ENCODE measurements at places on chromosomes 7 and 10. TPM values are rescaled to one million over a fixed set of nuclear protein-coding genes. Genes with fewer than 3 reads are reported as not detected.

DNA sequence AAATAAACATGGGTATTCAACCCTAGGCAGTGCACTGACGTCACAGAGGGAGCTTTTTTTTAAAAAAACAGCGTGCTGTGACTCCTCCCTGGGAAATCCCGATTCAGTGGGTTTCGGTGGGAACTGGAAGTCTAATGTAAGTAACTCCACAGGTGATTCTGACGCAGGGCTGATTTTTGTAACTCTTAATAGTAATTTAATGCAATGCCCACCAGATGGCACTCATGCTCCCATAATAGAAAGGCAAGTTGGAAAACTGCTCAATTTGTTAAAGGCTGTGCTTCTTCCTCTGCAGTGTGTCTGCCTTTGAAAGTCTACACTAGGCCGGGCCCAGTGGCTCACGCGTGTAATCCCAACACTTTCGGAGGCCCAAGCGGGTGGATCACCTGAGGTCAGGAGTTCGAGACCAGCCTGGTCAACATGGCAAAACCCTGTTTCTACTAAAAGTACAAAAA, 10.9 kb upstream of the RSU1 start:
- H3K4me1 ChIP-seq: no peaks in the 10 kb centered on the region
- H3K36me3 ChIP-seq: no peaks in the 10 kb centered on the region
- peak; percentile 42 for DNase-seq
- H3K4me3 ChIP-seq: no peak overlapping the region
- H3K27ac ChIP-seq: no peak overlapping the region

DNA sequence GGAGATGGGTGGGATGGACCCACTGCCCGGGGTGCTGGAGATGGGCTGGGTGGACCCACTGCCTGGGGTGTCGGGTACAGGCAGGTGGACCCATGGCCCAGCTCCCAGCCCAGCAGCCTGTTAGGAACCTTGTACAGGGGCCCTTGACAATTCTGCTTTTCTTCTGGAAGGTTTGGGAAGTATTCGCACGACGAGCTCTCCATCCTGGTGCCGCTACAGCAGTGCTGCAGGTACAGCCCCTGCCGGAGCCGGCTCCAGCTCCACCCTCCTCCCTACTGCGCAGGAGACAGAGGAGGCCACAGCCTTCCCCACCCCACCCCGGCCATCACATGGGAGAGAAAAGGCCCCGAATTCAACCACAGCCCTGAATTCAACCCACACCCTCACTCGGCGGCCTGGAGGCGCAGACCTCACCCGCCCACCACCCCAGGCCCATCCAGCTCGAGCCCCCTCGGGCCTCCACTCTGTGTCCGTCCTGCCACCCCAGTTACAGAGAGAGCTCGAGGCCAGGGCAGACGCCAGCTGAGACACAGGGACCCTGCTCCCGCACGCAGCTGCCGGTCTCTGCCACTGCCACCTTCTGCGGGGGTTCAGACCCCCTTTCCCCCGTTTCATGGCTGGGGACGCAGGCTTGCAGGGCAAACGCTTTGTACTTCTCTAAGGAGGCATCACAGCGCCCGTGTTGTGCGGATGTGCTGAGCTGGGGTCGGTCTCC, 31.3 kb upstream of the FOXL3 start:
- no peak for DNase-seq
- no peak overlapping the region for H3K27ac ChIP-seq
- H3K36me3 ChIP-seq: no peaks in the 10 kb centered on the region

SCIN gene
- not detected for total RNA-seq

- H3K27ac ChIP-seq: peak overlapping the region; percentile 39
- H3K4me1 ChIP-seq: peaks cover 37% of the 10 kb centered on the region
- H3K27me3 ChIP-seq: no peaks in the 10 kb centered on the region
- no peaks in the 10 kb centered on the region for H3K36me3 ChIP-seq
- DNase-seq: no peak
Observed at GRCh38 chr10:70324339-70324861, 40.6 kb upstream of the NPFFR1 start.

DNA sequence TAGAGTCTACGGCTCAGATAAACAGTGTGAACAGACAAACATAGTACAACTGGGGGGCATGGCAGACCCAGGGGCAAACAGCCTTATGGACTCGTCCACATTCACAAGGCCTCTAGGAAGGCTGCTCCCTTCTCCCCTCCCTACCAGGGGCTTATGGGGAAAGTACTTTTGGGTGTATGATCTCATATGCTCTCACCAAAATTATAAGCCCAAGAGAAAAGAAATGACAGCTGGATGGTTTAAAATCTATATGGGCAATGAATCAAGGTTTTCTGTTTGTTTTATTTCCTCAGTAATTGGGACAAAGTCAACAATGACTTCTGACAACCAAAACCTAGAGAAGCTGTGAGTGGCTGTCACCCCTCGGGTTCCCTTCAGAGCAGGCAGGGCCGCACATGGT, 144.4 kb downstream of the PKD1L1 start:
- DNase-seq: no peak
- no peaks in the 10 kb centered on the region for H3K4me1 ChIP-seq
- no peak overlapping the region for H3K27ac ChIP-seq
- H3K4me3 ChIP-seq: no peak overlapping the region

DNA sequence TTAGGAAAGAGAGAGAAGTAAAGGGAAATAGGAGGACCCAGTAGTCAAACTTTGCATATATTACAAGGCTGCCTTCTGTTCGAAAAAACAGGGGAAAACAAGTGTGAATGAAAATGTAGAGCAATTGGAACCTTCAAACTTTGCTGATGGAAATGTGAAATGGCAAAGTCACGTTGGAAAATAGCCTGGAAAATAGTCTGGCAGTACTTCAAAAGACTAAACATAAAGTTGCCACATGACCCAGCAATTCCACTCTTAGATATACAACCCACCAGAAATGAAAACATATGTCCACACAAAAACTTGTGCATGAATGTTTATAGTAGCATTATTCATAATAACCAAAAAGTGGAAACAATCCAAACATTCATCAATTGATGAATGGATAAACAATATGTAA, 78.6 kb upstream of the IFRD1 start:
- H3K4me3 ChIP-seq: no peak overlapping the region
- DNase-seq: no peak
- H3K27me3 ChIP-seq: no peaks in the 10 kb centered on the region
- H3K4me1 ChIP-seq: no peaks in the 10 kb centered on the region

PLA2G12B gene
- total RNA-seq: not detected

DNA sequence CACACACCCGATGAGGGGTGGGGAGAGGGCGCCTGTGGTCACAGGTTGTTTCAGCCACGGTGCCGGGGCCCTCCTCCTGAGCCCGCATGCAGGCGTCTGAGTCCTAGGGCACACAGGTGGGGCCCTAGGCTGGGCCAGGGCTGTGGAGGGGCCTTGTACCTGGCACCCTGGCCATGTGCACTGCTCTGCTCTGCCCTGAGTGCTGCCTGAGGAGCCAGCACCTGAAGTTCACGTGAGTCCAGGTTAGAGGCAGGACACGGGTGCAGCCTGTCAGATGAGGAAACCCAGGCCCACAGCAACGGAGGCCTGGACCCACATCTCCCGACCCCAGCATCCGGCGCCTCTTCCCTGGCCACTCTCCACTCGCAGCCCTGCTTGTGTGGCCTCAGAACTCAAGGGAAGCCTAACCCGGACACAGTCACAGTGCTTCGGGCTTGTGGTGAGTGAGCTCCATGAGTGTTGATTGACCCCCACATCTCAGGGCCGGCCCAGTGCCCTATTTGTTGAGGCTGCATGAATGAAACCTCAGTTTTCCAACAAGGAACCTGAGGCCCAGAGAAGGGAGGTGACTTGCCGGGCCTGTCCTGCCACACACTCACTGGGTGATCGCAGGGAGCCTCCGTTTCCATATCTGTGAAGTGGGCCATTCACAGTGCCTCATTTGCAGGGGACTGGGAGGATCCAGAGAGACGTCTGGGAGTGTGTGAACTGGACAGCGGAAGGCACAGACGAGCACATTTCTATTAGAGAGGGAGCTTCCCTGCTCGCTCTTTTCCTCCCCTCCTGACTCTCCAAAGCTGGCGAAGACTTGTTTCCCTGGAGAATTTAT, 39.6 kb downstream of the PPIF start:
- H3K4me3 ChIP-seq: no peak overlapping the region
- no peak for DNase-seq
- H3K4me1 ChIP-seq: no peaks in the 10 kb centered on the region
- H3K36me3 ChIP-seq: no peaks in the 10 kb centered on the region

DNA sequence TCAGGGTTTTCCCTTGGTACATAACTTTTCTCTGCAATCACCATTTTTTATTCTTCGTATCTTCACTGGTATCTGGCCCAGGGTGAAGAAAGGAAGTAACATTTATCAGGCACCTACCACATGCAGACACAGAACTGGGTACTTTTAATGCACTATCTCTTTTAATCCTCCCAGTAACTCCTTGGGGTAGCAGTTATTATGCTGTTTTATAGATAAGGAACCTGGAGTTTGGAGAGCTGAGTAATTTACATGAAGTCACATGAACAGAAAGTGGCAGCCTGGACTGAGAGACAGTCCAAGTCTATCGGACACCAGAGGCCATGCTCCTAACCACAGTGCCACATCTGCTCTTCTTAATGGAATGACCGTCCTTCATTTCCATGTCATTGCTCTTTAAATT, 117.1 kb upstream of the PODXL start:
- peaks cover 8% of the 10 kb centered on the region for H3K27me3 ChIP-seq
- DNase-seq: no peak
- no peaks in the 10 kb centered on the region for H3K4me1 ChIP-seq
- H3K36me3 ChIP-seq: no peaks in the 10 kb centered on the region

All from T-cell (primary cell).